Right renal pelvis (tissue), 4 donors: ENCODE measurements at places on chromosomes 3 and 15. TPM values are rescaled to one million over a fixed set of nuclear protein-coding genes. Genes with fewer than 3 reads are reported as not detected.

The ZSCAN2 gene
- 29.4 TPM for polyA plus RNA-seq

The GOLGA6L10 gene
- 3.9 TPM for polyA plus RNA-seq

- DNase-seq: no peak
Observed at GRCh38 chr3:6716420-6716819, 144.5 kb upstream of the GRM7 start.

The UBA5 gene
- polyA plus RNA-seq: 74.2 TPM

DNA sequence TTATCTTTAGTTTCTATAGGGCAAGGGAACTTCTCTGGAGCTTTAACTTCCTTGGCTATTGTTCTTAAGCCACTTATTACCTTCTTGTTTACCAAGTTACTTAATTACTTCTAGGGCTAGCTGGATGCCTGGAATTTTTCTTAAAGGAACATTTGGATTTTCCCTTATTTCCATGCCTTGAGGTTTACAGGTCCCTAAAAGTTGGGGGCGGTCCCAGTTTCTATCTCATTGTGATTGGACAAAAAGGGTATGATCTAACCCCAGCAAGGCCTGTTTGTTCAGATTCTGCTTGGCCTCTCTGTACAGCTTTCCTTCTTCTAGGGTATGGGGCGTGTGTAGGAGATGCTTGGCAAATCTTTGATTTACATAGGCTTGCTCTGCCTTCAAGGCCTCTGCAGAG, 17.4 kb downstream of the PDHB start:
- DNase-seq: no peak

DNA sequence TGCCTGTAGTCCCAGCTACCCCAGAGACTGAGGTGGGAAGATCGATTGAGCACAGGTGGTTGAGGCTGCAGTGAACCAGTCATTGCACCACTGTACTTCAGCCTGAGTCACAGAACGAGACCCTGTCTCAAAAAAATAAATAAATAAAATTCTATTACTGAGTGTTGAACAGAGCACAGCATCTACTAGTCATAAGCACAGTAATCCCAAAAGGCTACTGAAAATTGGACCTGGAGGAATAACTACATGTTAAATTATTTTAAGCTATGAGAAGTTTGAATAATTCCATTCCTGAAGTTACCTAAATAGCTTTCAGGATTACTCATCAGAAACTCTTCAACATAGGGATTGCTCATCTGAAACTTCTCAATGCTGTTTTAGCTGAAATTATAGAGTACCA, 43.4 kb downstream of the ARMC8 start:
- no peak for DNase-seq

DNA sequence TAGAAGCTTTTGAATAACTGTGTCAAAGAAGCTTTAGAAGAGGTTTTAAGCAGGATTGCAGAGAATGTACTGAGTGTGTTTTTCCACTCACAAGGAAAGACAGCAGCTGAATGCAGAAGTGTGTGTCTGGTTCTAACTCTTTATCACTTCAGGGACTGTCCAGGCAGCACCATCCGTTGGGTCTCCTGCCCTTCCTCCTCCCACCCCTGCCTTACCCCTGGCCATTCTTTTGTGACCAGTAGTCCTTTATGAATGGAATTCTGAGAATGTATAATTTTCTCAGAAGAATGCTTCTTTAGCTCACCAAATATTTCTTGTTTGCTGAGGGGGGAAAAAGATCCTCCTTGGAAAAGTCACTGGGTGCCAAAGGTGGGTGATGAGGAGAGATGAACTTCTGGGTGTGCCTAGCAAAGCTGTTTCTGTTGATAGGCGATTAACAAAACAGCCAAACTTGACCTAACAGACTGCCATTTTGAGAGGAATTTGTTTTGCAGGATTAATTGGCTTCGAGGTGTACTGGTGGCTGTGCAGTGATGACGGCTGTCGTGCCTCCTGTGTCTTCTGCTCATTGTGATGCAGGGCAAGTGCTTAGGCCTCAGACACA, 70.9 kb downstream of the IGF1R start:
- DNase-seq: no peak
